ENCODE measurements at places on chromosomes 13 and 19.

- peak; percentile 73 for DNase-seq
These were observed at the start of gene TEAD2 for GRCh38 chr19:49362048-49362928. Gene TEAD2, minus strand, starts transcription at chr19:49362416. Its CDS starts 2,341 bp downstream, at chr19:49360075.

GRCh38 chr13:48405875-48406274 lies 7.0 kb downstream of the LPAR6 start:
- DNase-seq: no peak

DNA sequence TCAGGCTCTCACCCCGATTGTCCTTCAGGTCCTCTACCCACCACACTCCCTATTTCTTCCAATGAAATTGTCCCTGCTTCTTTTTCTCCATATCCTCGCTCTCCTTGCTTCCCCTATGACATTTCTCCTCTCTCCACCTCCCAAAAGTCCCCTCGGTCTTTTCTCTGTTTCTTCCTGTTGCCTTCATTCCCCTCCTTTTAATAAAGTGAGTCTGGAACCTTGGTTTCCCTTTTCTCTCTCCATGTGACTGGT lies 676 bp upstream of the ZNF574 start:
- DNase-seq: no peak

DNA sequence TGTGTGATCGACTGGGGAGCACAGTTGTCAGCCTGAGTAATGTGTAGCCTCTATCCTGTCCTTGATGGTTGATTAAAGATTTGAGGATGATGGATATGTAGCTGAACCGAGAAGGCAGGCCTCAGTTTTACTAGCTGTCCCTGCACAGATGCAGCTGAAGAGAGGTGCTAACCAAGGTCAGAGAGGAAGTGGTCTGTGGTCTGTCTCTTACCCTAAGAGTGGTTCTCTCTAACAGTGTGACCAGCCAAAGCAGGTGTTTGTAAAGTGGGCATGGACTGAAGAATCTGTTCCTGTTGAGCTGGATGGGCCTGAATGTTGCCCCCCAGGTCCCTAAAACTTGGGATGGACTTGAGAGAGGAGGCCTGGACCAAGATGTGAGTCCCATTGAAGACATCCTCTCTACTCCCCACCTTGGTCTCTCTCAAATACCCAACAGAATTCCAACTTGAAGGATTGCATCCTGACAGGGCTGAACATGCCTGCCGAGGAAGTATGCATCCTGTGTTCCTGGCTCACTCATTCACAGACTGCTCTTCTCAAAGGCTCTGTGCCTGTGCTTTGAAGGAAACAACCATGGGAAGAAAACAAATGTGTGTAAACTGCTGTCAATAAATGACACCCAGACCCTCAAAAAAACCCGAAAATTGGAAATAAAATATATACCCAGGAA lies 223.8 kb downstream of the MAB21L1 start:
- DNase-seq: no peak

- no peak for DNase-seq
These were observed 5.8 kb downstream of the TFPT start for GRCh38 chr19:54109651-54110050.

- DNase-seq: no peak
These were observed 1753.0 kb downstream of the SLITRK1 start for GRCh38 chr13:82129281-82129680.

DNA sequence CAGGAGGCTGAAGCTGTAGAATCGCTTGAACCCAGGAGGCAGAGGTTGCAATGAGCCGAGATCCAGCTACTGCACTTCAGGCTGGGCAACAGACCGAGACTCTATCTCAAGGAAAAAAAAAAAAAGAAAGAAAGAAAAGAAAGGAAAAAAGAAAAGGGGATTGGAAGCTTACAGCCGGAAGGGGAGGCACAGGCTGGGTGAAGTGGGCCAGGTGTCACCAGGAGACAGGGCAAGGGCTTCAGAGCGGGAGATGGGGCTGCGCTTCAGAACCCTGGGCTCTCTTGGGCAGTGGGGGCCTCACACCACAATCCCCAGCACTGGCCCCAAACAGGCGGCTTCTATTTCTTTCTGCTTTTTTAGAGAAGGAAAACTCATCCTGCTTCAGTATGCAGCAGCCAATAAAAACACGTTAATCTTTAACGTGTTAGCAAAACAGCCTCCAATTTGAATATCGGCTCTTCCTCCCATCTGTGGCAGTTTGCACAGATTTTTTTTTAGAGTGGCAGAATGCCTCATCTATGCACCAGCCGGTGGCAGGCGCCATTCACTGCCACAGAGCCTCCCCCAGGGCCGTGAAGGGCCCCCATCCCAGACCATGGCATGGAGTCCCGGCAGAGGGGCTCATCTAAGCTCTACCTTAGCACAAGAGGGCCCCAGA lies 46.6 kb upstream of the C19orf12 start:
- no peak for DNase-seq

DNA sequence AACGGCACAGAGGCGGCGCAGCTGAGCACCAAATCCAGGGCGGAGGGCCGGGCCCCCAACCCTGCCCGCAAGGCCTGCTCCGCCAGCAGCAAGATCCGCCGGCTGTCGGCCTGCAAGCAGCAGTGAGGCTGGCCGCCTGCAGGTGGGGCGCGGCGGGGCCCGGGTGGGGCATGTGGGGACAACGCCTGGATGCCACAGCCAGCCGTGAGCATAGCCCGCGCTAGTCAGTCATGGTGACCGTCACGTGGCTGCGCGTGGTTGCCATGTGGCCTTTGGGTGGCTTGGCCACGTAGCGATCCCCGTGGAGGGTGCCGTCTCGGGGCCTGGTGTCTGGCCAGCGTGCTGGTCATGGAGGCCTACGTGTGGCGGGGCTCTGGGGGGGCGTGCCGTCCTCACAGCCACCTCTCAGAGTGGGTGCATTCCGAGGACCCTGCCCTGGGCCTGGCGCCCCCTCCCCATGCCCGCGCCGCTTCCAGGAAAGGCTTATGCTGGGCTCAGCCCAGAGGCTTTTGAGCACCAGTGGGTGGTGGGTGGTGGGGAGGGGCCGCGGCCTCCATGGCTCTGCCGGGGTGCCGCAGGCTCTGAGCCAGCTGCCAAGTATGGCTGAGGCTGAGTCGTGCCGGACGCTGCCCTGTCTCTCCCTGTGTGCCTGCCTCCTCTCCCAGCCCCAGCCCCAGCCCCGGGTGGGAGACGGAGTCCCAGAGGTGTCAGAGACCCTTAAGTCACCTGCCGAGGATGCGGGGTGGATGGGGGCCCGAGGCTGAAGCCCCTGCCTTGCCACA lies 11.1 kb downstream of the CBARP start:
- no peak for DNase-seq

DNA sequence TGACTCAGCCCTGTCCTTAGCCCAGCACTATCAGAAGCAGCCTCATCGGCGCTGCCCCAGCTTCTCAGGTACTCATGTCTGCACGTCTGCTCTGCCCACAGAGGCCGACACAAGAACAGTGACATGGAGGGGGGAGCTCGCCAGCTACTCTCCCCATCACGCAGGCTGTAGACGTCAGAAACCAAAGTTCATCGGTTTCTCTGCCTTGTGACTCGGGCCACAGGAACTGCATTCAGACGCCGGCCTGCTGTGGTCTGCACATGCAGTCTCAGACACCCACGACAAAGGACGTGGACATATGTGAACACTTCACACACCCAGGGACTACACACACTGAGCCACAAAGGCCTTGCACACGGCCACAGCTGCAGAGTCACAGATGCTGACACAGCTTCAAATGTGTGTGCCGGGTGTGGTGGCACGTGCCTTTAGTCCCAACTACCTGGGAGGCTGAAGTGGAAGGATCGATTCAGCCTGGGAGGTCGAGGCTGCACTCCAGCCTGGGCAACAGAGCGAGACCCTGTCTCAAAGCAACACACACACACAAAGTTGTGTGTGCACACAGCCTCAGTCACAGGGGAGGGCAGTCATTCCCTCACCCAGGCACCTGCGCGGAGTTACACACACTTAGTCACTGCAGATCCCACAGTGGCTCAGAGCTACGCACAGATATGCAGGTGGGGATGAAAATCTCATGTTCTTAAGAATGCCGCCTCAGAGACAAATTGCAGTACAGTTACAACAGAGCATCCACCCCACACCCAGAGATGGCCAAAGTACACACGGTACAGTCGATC lies 4.9 kb upstream of the ZFP36 start:
- peak; percentile 60 for DNase-seq

DNA sequence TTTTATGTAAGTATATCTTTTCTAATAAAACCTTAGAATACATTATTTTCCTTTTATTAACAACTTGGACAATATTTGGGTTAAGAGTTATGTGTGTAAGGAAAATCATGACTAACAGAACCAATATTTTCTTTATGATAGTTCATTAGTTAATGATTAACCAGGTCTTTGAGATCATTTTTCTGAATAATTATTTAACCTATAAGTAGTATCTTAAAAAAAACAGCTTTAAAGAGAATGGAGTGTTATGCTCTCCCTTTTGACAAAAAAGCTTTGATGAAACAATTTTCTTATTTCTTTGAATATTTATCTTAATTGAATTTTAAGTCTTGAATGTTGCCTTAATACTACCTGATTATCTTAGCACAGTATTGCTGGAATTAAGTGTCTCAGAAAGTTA lies 3.8 kb downstream of the SLAIN1 start:
- no peak for DNase-seq

DNA sequence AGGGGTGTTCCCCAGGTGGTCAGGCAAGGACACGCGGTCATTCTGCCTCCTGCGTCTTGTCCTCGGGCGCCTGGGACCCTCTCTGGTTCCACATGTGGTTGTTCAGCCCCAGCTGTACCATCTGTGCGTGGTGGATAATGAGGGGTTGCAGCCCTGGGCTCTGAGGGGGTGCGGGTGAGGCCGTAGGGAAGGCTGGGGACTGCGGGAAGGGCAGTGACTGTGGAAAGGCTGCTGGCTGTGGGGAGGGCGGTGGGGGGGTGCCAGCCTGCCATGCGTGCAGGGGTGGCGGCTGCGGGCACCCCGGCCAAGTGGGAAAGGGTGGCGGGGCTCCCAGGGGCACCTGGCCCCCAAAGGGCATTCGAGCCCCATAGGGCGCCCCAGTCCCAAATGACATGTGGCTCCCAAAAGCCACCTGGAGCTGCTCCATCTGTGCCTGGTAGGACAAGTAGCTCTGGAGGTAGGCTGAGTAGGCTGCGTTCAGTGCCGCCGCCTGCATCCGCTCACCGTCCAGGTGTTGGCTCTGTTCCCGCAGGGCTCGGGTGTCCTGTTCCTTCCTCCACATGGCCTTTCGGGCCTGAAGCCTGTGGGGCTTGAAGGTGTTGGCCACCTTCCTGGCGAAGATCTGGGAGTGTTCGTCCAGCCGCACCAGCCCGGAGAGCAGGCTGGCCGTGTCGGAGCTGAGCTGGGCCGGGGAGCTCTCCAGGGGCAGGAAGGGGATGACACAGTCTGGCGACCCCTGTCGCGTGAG lies 15.1 kb downstream of the TICAM1 start:
- no peak for DNase-seq

- DNase-seq: peak; percentile 66
These were observed 38.6 kb downstream of the ZNF823 start for GRCh38 chr19:11699931-11700794.

DNA sequence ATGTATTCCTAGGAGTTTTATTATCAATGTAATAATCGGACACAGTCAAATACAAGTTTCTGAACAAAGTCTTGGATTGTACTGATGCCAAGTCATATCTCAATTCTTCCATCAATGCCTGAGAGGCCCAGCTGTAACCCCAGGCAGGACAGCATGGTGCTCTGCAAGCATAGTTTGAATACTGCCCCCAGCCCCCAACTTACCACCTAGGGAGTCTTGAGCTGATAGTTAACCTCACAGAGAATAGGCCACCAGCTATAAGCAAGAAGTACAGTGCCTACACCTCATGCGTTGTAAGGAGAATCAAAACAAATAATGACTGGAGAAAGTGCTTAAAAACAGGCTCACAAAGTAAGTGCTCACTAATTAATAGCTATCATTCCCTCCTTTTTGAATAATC lies 2.7 kb downstream of the PROSER1 start:
- peak; percentile 65 for DNase-seq

GRCh38 chr13:22276616-22277015 lies 605.7 kb downstream of the FGF9 start:
- DNase-seq: no peak

DNA sequence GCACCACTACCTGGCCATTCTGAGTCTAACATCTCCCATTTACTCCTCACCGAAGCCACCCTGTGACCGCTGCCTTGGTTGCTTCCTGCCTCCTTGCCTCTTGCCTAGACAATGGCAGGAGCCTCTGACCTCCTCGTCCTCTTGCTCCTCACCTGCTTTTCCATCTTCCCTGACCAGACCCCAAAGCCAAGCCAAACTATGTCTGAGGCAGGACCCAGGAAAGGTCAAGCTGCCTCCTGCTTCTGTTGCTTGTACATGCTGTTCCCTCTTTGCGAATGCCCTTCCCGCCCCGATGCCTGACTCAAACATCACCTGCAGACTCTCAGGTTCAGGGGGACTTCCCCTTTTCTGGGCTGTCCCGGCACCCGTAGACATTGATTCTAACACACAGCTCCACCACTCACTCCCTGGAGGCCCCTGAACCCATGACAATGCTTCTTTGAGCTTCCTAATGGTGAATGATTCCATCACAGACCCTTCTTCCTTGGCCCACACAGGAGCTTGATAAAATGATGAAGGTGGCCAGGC lies 60.8 kb downstream of the F2RL3 start:
- no peak for DNase-seq

- DNase-seq: no peak
These were observed 9.5 kb downstream of the FAM187B start for GRCh38 chr19:35219008-35219407.

DNA sequence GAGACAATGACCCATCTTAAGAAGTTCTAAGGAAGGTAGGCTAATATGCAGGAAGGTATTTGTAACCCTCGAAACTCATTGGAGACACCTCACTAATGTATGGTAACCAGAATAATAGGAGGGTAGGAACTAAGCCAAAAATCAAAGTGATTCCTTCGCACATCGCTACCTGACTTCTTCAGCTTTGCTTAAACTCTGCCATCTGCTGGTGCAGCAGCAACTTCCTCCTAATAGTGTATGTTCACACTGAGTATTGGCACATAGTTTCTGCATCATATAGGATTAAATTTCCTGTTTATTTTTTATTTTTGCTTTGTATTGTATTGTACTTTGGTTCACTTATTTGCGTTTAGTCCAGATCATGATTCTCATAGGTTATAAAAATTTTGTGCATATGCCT lies 676.2 kb downstream of the GPC5 start:
- DNase-seq: peak; percentile 54

- DNase-seq: no peak
These were observed 10.3 kb downstream of the IGSF23 start for GRCh38 chr19:44623626-44624025.

All from Karpas-422 (cell line).